ENCODE measurements at places on chromosomes 5 and 9.

DNA sequence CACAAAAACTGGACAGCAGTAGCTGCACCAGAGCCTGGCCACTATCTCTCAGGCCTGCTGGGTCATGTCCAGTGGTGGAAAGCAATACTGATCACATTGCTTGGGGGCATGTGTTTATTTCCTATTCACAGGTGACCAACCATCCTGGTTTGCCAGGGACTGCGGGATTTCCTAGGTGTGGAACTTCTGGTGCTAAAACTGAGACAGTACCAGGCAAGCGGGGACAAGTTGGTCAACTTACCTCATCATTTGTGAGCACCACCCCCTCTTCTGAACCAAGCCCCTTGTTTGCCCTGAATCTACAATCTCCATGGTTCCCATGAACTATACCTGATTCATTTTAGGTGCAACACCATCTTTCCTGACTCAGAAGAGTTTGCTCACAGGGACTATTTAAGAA is 81.3 kb downstream of the TNC start:
- peak; percentile 14 for DNase-seq

- no peak for DNase-seq
These were observed 370.8 kb upstream of the RIOK2 start for GRCh38 chr5:97553604-97554452.

GRCh38 chr5:137146402-137146890 is 352.7 kb downstream of the SPOCK1 start:
- no peak for DNase-seq

DNA sequence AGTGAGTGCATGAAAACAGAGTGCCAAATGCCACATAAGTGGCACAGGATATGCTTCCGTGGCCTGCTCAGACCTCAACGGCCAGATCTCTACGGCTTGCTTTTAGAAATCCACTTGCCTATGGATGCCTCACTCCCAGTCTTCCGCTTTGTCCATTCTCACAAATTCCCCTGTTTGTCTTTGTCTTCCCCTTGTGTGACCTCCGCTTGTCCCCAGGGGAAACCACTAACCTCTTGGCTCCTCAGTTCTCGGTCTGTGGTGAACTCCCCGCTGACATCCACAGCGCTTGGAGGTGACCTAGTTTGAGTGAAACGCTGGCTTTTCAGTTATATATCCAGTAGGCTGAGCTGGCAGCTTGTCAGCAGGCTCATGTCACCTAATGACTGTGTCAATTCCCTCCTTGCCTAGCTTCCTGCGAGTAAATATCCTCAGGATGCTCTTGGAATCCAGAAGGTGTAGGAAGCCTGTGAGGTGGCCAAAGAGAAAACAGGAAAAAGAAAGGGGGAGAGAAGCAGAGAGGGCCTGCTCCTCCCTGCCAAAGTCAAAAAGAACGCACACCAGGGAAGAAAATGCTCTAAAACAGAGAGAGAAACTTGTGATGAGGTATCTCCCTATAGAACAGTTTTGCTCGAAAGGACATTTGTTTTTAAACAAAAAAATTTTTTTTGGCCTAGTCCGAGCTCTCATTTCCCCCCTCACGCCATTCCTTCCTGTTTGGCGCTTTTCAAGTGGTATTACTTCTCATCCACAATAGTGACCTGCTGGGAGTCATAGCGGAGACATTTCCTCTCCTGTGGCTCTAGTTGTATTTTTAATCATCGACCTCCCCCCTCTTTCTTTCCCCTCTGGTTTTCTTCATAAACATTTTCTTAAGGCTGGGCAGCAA is 101.6 kb upstream of the SPRY4 start:
- no peak for DNase-seq

GRCh38 chr5:140182075-140182711 is 7.2 kb downstream of the CYSTM1 start:
- DNase-seq = no peak

DNA sequence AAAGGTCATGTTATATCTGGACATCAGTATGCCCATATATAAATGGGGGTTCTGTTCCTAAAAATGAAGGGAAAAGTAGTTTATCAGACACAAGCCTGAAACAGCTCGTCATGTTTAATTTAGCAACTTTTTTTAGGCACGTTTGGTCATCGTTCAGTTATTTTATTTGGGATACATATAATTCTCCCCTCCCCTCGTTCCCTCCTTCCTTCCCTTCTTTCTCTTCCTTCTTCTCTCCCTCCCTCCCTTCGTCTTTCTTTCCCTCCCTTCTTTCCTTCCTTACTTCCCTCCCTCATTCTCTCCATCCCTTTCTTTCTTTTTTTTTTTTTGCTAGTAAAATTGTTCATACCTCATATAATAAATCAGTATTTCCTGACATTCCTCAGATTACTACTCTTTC is 3.4 kb downstream of the PPWD1 start:
- DNase-seq = no peak

- no peak for DNase-seq
These were observed 65.3 kb upstream of the SMC2 start for GRCh38 chr9:104028827-104029226.

DNA sequence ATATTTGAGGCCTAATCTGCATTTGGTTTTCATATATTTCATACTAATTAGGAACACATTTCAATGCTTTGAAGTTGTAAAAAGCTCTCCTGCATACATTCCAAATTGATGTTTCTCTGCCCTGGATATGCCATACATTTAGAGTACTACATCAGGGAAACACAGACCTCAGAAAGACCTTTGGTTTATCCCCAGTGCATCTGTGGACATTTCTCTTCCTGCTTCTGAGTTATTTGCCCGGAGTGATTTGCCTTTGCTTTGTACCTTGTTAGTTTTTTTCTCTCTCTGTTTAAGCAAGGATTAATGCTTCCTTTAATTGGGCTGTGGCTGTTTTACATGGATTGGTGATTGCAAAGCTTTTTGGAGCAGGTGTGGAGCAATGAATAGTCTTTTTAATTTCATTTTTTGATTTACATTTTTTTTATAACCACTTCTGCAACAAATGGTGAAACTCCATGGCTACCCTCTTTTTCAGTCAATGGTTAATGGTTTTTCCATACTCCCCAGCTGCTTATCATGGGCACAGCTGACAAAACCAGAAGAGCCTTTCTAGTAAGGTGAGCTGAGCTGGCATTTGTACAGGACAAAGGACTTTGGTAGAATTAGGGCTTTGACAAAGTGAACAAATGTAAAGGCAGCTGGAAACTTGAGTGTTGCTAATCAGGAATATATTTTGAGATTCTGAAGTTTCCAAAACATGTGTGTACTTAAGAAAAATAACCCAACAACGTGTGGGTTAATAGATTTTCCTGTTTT is 54.2 kb downstream of the ZSWIM6 start:
- no peak for DNase-seq

GRCh38 chr5:168311061-168311566 is 19.7 kb downstream of the WWC1 start:
- no peak for DNase-seq

- no peak for DNase-seq
These were observed 42.8 kb upstream of the TNFSF8 start for GRCh38 chr9:114973216-114973615.

- DNase-seq = no peak
These were observed 32.2 kb downstream of the BHMT start for GRCh38 chr5:79143684-79144379.

DNA sequence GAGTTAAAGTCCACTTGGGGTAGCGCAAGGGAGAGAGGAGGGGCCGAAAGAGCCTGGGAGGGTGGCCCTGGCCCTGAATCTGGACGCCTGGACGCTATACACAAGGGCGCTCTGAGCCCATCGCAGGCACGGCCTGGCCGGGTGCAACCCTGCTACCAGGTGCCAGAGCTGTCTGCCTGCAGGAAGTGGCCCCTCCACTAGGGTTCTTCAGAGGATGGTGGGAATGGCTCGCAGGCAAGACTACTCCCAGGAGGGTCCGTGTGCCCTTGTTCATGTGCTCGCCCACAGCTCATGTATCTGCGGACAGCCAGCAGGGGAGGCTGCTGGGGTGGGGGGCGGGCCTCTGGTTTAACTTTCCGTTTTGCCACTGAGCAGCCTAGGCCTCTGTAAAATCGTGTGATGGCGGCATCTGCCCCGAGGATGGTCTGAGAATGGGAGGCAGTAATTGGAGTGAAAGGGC is 1.4 kb upstream of the NKD2 start:
- no peak for DNase-seq

- no peak for DNase-seq
These were observed 109.6 kb downstream of the ROR2 start for GRCh38 chr9:91840469-91840868.

DNA sequence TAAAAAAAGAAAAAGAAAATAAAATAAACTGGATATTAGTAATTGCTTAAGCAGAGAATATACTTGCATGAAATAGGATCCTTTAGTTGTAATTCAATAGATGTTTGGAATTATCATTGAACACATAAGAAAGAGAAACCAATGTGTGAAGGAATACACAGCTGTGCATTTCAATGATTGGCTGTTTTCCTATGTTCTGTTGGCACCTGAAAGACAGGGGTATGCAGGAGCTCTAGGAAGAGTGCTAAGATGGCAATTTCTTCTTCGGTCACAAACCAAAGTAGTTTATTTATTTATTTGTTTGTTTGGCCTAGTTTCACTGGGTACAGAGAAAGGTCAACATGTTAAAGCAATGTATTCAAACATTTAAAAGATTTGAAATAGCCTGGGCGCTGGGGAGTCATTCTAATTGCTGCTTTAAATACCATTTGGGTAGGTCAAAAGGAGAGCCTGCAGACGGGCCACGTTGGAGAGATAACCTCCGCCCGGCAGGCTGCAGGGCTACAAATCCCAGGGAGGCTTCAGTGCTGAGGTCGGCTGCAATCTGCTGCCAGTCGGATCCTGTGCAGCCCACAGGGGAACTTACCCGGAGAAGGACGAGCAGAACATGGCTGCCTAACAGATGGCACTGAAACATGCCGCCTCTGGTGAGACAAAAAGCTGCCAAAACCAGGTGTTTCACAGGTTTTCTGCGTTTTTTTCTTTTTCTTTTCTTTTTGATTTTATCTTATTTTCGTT is 154.2 kb upstream of the TYRP1 start:
- DNase-seq = no peak

DNA sequence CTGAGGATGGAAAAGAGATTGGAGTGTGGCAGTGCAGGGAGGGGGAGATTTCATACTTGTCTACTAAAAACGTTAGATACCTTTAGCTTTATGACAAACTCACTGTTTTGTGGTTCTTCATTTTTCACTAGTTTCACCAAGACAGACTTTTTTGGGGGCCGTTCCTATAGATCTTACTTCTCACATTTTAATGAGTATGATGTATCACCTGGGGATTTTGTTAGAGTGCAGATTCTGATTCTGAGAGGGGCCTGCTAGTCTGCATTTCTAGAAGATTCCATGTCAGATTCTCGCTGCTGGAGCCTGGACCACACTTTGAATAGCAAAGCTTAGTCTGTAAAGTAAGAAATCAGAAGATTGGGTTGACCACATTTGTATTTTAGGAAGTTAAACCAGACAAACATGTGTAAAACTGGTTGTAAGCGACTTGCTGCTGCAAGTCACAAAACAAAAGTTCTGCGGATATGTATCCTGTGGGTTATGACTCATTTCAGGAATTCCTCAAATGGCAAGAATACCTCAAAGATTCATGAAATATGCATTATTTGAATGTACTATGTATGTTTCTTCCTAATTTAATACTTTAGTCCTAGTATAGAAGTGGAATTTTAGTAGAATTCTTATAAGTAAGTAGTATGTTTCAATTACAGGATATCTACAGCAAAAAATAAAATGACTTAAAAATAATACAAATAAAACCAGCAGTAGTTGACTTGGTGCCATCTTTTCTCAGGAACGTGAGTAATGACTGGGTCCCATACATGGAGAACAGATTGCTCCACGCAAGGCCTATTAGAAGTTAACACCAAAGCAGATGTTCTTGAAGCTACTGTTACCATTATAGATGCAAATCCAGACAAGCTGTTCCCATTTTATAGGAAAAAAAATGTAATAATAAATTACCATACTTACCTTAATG is 27.8 kb downstream of the NFIL3 start:
- DNase-seq = no peak

- DNase-seq = no peak
These were observed 269.8 kb upstream of the RGMB start for GRCh38 chr5:98503616-98504015.

GRCh38 chr5:125199373-125199772 is 452.9 kb upstream of the ZNF608 start:
- no peak for DNase-seq

GRCh38 chr9:92963831-92964606 is 16.7 kb downstream of the FGD3 start:
- DNase-seq = no peak

DNA sequence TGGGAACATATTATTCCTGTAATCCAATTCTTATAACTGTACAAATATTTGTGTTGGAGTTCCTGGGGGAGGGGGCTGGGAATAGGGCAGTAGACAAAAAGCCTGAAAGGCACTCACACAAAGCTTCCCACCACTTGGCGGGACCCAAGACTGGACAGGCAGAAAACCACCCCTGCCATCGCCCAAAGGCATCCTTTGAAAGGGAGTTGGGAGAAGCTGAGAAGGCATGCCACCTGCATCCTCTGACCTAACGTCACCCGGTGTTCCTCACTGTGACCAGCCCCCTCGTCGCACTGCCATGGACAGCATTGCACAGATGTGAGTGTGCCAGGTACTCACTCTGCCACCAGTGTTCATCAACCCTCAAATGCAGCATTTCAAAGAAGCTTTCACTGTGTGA is 80.6 kb upstream of the SMIM23 start:
- no peak for DNase-seq

GRCh38 chr5:87169300-87169991 is 98.2 kb upstream of the RASA1 start:
- DNase-seq = no peak

DNA sequence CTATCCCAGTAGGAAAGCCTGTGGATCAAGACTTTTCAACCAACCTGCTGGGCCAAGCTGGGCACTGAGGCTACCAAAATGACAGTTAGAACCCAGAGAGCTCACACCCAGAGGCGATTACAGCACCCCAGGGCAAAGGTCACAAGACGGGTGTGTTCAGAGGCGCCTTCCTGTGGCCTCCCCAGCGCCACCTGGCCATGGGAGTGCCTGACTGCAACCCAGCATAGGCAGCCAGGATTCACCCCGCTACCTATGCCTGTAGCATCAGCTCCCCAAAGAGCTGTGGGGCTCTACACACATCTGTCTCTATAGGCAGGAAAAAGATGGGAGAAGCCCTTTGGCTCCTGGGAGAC is 33.5 kb downstream of the PDGFRB start:
- peak; percentile 10 for DNase-seq

- DNase-seq = no peak
These were observed 131.6 kb downstream of the SEMA6A start for GRCh38 chr5:116442931-116443551.

GRCh38 chr5:173412566-173412965 is 84.4 kb upstream of the STC2 start:
- no peak for DNase-seq

GRCh38 chr5:132257131-132258101 is at the start of gene PDLIM4:
Gene PDLIM4 (plus strand): TSS chr5:132257696. CDS start chr5:132257735, 39 bp downstream.
- DNase-seq = no peak

DNA sequence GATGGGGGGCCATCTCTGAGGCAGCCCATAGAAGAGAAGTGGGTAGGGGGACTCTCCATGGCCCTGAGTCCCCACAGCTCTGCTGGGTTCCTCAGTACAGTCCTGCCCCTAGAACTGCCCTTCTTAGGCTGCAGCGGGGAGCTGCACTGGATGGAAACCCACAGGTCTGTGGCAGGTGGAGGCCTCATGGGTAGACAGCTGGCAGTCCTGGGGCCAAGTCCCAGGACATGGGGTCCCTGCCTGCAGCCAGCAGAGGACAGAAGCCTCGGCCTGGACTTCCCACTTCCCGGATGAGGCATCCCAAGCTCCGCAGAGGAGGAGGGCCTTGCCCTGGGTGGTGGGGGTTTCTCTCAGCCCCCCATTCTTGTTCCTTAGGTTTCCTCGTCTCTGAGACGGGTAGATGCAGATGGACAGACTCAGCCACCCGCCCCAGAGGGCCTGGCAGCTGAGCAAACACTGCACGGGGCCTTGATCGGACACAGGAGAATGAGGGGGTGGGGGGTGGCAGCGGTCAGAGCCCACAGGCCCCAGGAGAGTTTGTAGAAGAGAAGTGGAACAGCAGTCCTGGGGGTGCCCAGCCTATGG is 153.8 kb downstream of the C9orf50 start:
- no peak for DNase-seq
